ENCODE measurements at places on chromosomes 4 and X. TPM values are rescaled to one million over a fixed set of nuclear protein-coding genes. Genes with fewer than 3 reads are reported as not detected.

PRICKLE3 gene
- total RNA-seq = 2.6 TPM

FRMD7 gene
- total RNA-seq = 0.52 TPM

MAGEA12 gene
- total RNA-seq = not detected

CXorf51B gene
- not detected for total RNA-seq

SMPX gene
- total RNA-seq = 223 TPM

TMPRSS11B gene
- not detected for total RNA-seq

SLC35A2 gene
- total RNA-seq = 6.3 TPM

SMARCA1 gene
- 53.8 TPM for total RNA-seq

CLGN gene
- total RNA-seq = 1.0 TPM

SLC25A43 gene
- 6.3 TPM for total RNA-seq

SPARCL1 gene
- 116 TPM for total RNA-seq

MAGEC3 gene
- not detected for total RNA-seq

ALAS2 gene
- 301 TPM for total RNA-seq

TNIP3 gene
- total RNA-seq = not detected

CSN1S1 gene
- total RNA-seq = not detected

MAP3K15 gene
- total RNA-seq = 0.52 TPM

DCX gene
- 3.7 TPM for total RNA-seq

EREG gene
- total RNA-seq = not detected

SORBS2 gene
- total RNA-seq = 14.1 TPM
